Natural killer cell (primary cell): ENCODE measurements at places on chromosomes 16 and 17.

GRCh38 chr17:82246365-82247181, 17.7 kb downstream of the SLC16A3 start:
- peaks cover 37% of the 10 kb centered on the region for H3K4me1 ChIP-seq
- H3K27me3 ChIP-seq: no peaks in the 10 kb centered on the region
- no peak overlapping the region for H3K4me3 ChIP-seq
- no peak for DNase-seq
- H3K27ac ChIP-seq: peak overlapping the region; percentile 34
- H3K36me3 ChIP-seq: peaks cover 93% of the 10 kb centered on the region

GRCh38 chr16:49534901-49535610, 161.5 kb downstream of the C16orf78 start:
- no peak for DNase-seq
- no peaks in the 10 kb centered on the region for H3K4me1 ChIP-seq
- H3K27ac ChIP-seq: no peak overlapping the region
- H3K36me3 ChIP-seq: no peaks in the 10 kb centered on the region
- no peak overlapping the region for H3K4me3 ChIP-seq

DNA sequence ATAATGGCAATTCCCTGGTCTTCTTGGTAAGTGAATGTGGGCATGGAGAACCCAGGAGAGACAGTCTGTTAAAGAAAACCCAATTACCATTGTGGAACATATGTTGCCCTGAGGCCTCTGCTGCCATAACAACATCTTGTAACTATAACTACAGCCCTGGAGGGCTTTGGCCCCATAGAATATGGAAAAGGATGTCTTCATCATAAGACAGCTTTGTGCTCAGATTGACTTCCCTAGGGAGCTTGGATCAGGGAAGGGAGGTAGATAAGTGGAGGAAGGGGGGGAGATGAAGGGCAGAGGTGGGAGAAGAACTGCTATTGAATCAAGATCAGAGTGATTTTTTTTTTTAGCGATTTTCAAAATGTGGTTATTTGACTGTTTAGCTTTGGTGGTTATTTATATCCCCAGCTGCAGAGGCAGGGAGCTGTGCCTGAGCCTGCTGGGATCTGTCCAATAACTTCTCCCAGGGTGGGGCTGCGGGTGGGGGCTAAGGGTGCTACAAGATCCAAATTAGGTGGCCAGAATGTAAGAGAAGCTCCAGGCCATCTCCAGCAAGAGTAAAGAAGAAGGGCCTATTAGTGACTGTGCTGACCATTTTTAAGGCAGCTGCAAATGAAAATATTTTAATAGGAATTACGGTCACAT, 5.3 kb upstream of the KAT7 start:
- H3K4me3 ChIP-seq: no peak overlapping the region
- H3K27me3 ChIP-seq: no peaks in the 10 kb centered on the region
- no peak overlapping the region for H3K27ac ChIP-seq
- no peaks in the 10 kb centered on the region for H3K36me3 ChIP-seq
- DNase-seq: no peak

GRCh38 chr17:37650419-37651003, 7.3 kb upstream of the DDX52 start:
- H3K27ac ChIP-seq: no peak overlapping the region
- H3K27me3 ChIP-seq: peaks cover 10% of the 10 kb centered on the region
- no peak overlapping the region for H3K4me3 ChIP-seq
- DNase-seq: no peak
- H3K4me1 ChIP-seq: no peaks in the 10 kb centered on the region

DNA sequence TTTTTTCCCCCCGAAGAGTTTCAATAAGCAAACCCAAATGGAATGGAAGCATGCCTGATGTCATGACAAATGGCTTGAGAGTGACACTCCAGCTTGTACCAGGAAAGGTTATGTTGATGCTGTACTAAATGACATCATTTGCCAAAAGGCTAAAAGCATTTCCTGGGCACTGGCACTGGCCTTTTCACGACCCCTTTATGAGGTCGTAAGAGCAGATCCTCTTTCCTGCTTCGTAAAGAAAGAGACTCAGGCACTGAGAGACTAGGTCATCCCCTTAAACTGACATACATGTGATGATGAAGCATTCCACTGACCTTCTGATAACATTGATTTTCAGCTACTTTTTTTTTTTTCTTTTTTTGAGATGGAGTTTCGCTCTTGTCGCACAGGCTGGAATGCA, 30.5 kb downstream of the CEP295NL start:
- no peaks in the 10 kb centered on the region for H3K27me3 ChIP-seq
- no peak overlapping the region for H3K27ac ChIP-seq
- no peak overlapping the region for H3K4me3 ChIP-seq

DNA sequence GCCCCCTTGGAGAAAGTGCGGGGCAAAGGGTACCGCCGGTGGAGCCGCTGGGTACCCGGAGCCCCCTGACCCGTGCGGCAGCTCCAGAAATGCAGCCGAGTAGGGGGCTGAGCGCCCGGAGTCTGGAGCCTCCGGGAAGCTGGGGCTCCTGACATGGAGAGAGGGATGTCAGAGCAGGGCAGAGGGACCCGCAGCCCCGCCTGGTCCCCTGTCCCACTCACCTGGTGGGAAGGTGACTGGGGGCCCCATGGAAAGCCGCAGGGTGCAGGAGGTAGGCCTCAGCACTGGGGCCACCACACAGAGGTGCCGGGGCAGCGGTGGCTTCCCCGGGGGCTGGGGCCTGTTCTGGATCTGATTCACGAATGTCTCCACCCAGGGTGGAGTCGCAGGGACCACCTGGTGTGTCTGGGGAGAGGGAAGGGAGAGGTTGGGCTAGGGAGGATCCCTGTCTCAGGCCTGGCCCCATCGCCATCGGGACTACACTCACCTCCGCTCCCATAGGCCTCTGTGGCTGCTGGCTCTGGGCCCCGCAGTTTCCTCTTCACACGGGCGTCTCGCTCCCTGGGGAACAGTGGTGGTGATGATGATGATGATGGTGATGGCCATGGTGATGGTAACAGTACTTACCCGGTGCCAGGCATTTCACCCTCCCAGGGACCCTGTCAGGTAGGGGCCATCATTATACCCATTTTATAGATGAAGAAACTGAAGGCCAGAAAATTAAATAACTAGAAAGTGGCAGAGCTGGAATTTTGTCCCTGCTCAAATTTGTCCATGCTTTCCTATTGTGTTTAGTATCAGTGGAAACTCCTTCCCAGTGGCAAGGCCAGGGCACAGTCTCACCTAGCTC, 5.2 kb downstream of the TBX6 start:
- no peaks in the 10 kb centered on the region for H3K27me3 ChIP-seq
- no peak overlapping the region for H3K4me3 ChIP-seq
- H3K4me1 ChIP-seq: peaks cover 9% of the 10 kb centered on the region
- no peak overlapping the region for H3K27ac ChIP-seq

DNA sequence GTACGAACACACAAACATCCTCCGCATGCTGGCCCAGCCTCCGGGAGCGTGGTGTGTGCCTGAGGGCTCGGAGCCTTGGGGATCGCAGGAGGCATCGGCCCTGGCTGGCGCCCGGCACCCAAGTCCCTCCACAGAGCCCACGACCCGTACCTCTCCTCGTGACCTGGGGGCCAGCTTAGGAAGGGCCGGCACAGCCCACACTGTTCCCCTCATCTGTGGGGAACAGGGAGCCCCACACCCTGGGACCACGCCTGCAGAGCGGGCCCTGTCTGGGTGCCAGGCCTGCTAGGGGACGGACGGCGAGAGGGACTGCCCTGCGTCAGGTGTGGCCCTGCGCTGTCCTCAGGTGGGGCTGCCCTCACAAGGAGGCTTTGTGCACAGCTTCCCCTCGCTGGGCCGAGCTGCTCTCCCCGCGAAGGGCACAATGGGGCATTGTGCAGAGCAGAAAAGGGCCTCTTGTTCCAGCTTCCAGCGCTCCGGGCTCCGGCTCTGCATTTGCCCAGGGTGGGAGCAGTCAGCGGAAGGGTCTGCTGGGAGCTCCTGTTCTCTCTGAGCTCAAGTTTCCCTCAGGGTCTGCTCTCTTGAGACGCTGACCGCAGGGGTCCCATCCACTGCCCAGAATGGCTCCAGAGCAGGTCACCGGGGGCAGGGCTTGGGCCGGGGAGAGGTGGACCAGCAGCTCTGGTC, 1.7 kb upstream of the LMF1 start:
- H3K4me1 ChIP-seq: peaks cover 17% of the 10 kb centered on the region
- H3K27me3 ChIP-seq: no peaks in the 10 kb centered on the region
- no peak overlapping the region for H3K4me3 ChIP-seq
- no peak overlapping the region for H3K27ac ChIP-seq
- DNase-seq: no peak

DNA sequence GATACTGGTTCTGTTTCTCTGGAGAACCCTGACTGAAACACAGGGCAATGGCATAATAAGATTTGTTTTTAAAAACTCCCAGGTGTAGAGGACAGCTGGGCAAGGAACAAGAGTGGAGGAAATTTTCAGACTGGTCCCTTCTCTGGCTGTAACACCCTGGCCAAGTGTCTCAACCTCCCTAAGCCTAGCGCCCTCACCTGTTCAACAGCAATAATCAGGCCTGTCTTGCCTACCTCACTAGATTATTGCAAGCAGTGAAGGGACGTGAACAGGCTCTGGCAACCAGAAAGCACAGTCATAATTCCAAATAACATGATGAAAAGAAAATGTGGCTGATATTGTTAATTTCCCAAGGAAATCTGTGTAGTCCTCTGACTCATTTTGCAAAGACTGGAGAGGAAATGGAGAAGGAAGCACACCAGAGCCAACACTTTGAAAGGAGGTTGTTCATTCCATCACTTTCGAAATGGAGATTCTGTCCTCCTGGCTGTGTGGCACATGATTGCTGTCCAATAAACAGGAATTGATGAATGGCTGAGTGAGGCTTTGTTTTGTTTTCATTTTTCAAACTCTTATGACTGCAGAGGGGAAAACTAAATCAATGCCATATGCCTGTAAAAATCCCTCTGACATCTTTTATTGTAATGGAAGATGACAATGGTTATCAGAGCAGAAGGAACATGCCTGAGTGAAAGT, 87.5 kb upstream of the HLF start:
- no peaks in the 10 kb centered on the region for H3K4me1 ChIP-seq
- H3K27me3 ChIP-seq: no peaks in the 10 kb centered on the region
- H3K27ac ChIP-seq: no peak overlapping the region
- no peak overlapping the region for H3K4me3 ChIP-seq
- no peaks in the 10 kb centered on the region for H3K36me3 ChIP-seq

GRCh38 chr17:66322764-66323163, 20.4 kb downstream of the PRKCA start:
- no peaks in the 10 kb centered on the region for H3K36me3 ChIP-seq
- H3K27me3 ChIP-seq: no peaks in the 10 kb centered on the region
- H3K4me1 ChIP-seq: no peaks in the 10 kb centered on the region
- DNase-seq: no peak
- H3K27ac ChIP-seq: no peak overlapping the region
- H3K4me3 ChIP-seq: no peak overlapping the region

GRCh38 chr17:31696703-31697325, 162.2 kb downstream of the COPRS start:
- H3K4me1 ChIP-seq: no peaks in the 10 kb centered on the region
- H3K27ac ChIP-seq: no peak overlapping the region
- no peak for DNase-seq
- peaks cover 3% of the 10 kb centered on the region for H3K27me3 ChIP-seq
- H3K36me3 ChIP-seq: no peaks in the 10 kb centered on the region

- no peak for DNase-seq
- no peak overlapping the region for H3K27ac ChIP-seq
- H3K4me3 ChIP-seq: no peak overlapping the region
- H3K27me3 ChIP-seq: peaks cover 22% of the 10 kb centered on the region
- no peaks in the 10 kb centered on the region for H3K36me3 ChIP-seq
These were observed 16.0 kb downstream of the BAHCC1 start for GRCh38 chr17:81411305-81411704.

DNA sequence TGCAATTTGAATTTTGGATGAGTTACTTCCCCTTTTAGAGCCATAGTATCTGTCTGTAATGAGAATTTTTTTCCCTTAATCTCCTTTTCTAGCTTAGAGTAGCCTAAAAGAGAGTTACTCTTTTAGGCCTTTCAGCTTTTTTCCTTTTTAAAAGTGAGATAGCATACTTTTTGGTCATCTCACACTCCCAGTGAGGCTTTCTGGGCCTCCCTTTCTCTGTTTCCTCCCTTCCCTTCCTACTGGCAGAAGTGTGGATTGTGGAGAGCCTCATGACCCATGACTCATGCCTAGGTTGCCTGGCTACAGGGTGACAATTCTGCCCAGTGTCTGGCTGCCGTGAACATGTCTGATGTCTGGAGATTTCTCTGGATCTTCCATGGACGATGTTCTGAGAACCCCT, 15.2 kb downstream of the KRT23 start:
- peaks cover 2% of the 10 kb centered on the region for H3K27me3 ChIP-seq
- no peak overlapping the region for H3K27ac ChIP-seq
- no peaks in the 10 kb centered on the region for H3K4me1 ChIP-seq
- no peaks in the 10 kb centered on the region for H3K36me3 ChIP-seq

DNA sequence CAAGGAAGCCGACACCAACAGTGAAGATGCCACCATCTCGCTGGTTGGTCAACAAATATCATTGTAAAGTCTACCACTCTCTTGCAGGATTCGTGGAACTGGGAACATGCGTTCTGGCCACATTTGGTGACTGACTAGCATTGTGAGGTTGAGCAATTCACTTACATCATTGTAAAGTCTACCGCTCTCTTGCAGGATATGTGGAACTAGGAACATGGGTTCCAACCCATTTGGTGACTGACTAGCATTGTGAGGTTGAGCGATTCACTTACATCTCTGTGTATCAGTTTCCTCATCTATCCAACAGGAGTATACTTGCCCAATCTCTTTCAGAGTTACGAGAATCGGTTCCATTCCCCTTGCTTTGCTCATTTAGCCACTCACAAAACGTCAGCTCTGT, 42.6 kb upstream of the RPH3AL start:
- no peak for DNase-seq
- H3K4me3 ChIP-seq: no peak overlapping the region
- H3K27me3 ChIP-seq: no peaks in the 10 kb centered on the region
- no peaks in the 10 kb centered on the region for H3K36me3 ChIP-seq

- peaks cover 5% of the 10 kb centered on the region for H3K4me1 ChIP-seq
- peaks cover 8% of the 10 kb centered on the region for H3K27me3 ChIP-seq
- DNase-seq: peak; percentile 35
- H3K4me3 ChIP-seq: no peak overlapping the region
- no peak overlapping the region for H3K27ac ChIP-seq
- no peaks in the 10 kb centered on the region for H3K36me3 ChIP-seq
These were observed 20.5 kb upstream of the UBE2I start for GRCh38 chr16:1288813-1289476.

- H3K4me3 ChIP-seq: no peak overlapping the region
- no peaks in the 10 kb centered on the region for H3K27me3 ChIP-seq
- no peak for DNase-seq
- no peak overlapping the region for H3K27ac ChIP-seq
These were observed 223.6 kb downstream of the XYLT1 start for GRCh38 chr16:17246974-17247732.

DNA sequence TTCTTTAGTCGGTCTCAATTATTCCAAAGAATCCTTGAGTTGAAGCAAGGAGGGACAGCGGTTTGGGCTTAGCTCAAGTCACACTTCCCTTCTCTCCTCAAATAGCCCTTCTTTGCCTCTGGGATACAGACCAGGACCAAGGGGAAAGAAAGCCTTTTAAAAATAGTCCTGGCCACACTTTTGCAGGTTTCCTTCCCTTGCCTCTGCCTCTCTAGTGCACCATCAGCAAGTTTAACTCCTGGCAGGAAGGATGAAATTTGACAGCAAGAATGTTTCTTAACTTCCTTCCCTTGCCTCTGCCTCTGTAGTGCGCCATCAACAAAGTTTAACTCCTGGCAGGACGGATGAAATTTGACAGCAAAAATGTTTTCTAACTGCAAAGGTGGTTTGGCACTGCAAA, 7.2 kb upstream of the G6PC1 start:
- H3K4me1 ChIP-seq: no peaks in the 10 kb centered on the region
- no peaks in the 10 kb centered on the region for H3K36me3 ChIP-seq
- no peaks in the 10 kb centered on the region for H3K27me3 ChIP-seq
- H3K4me3 ChIP-seq: no peak overlapping the region

GRCh38 chr17:78026381-78026780, 67.9 kb downstream of the TNRC6C start:
- no peak overlapping the region for H3K4me3 ChIP-seq
- H3K4me1 ChIP-seq: peaks cover 3% of the 10 kb centered on the region
- no peaks in the 10 kb centered on the region for H3K27me3 ChIP-seq
